Left forelimb (tissue), 1 donor: ENCODE measurements at places on chromosomes 11 and 22.

GRCh38 chr11:36062796-36063365 lies 119.0 kb downstream of the LDLRAD3 start:
- peak; percentile 3 for DNase-seq

- DNase-seq, result no peak
These were observed 539.2 kb downstream of the ETS1 start for GRCh38 chr11:128048121-128048520.

GRCh38 chr22:37230673-37231405 lies 13.2 kb downstream of the RAC2 start:
- no peak for DNase-seq

DNA sequence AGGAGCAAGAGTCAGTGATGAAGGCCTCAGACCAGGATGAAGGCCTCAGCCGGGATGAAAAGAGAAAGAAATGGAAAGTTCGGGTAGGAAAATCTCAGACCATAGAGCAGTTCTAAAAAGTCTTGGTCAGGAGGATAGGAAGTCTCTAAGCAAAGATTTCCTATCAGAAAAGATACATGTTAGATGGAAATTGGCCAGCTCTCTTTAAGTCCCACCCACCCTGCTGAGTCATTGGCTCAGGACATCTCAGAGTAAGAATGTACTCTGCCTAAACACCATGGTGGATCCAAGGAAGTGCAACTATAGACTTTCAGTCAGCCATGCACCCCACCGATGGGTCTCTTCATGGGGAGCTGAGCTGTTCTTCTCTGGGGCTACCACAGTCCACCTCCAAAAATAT lies 4.4 kb downstream of the OR8B3 start:
- DNase-seq, result no peak

DNA sequence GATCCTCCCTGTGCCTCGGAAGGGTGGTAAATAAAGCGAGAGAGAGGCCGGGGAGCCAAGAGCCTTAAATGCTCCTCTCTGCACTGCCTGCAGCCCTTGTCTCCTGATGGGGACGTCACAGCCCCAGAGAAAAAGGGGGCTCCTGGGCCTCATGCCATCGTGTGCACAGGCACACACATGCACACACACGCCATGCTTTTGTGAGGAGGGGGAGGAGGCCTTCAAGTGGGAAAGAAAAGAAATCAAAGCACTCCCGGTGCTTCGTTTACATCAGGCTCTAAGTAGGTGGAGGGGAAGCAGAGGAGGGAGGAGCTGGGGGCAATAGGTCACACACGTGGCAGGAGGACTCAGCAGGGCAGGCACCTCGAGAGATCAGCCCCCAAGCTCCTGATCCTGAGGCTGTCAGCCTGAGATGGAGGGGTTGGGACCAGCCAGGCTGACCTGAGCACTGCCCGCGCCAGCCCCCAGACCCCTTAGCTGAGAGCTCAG lies 68.2 kb upstream of the NECTIN1 start:
- DNase-seq, result no peak

DNA sequence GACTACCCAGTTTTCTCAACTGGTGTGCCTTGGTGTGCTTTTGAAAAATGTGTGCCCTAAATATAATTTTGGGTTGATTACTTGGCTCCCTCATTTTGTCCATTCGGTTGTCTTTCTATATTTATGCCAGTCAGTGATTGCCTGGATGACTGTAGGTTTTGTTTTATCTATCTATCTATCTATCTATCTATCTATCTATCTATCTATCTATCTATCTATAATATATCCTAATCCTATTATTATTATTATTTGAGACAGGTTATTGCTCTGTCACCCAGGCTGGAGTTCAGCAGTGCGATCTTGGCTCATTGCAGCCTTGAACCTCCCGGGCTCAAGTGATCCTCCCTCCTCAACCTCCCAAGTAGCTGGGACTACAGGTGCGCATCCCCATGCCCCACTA lies 111.4 kb upstream of the GRK3 start:
- no peak for DNase-seq

GRCh38 chr11:120228794-120229384 lies 11.1 kb upstream of the POU2F3 start:
- no peak for DNase-seq

DNA sequence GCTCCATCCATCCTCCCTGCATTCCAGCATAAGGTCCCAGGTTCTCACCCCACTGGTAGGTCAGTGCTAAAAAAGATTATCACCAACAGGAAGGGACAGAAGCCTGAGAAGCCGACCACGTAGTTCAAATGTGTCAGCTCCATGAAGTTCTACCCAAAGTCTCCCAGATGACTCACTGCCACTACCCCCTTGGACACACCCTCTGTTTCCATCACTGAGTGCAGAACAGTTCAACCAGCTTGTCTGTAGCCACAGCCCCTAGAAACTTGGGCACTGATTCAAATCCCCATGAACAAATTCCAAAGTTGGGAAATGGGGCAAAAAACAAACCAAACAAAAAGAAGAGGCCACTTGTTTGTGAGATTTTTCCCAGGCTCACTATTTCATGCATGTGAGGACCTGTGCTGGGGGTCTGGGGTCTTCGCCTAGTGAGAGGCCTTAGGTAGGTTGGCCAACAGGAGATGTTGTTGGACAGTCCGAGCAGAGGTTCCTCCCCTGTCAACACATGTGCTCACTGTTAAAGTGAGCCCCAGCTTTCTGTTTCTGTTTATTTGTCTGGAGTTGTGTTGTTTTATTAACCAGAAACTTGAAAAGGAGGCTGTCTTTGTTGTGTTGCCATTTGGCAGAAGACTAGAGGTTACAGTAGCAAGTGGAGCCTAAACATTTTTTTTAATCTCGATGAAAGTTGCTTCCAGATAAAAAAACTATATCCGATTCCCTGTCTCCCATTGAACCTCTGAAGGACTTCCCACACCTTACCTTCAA lies 24.2 kb upstream of the FLI1 start:
- no peak for DNase-seq
